ENCODE measurements at places on chromosomes 16 and 17.

- no peak for DNase-seq
Measured at GRCh38 chr17:39236450-39236927, 10.7 kb upstream of the STAC2 start.

DNA sequence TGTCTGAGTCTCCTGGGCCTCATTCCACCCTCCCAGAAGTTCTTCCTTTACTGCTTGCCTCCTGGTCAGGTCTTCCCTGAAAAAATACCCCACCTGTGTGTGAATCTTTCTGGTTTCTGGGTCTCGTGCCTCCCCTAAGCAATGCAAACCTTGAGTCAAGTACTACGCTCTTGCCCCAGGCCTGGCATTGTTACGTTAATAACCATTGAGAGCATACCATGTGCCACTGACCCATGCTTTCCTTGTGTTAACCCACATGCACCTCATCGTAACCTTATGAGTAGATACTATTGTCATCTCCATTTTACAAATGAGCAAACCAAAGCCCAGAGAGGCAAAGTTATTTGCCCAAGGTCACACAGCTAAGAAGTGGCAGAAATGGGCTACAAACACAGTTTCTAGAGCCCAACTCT, 25.4 kb upstream of the TOB1 start:
- DNase-seq = no peak

DNA sequence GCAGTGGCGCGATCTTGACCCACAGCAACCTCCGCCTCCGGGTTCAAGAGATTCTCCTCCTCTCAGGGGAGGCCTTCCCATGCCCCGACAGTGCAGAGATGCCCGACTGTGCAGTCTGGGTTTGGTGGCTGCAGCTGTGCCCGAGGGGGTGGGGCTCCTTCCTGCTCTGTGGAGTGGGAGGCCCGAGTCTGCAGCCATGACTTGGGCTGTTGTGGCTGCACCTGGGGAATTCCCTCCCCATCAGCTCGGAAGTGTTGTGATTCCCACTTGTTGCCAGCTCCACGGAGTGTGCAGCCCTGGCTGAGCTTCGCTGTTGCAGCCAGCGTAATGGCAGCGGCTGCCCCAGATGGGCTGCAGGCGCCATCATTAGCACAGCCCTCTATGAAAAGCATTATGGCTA, 66.4 kb upstream of the SMIM36 start:
- DNase-seq = peak; percentile 37

DNA sequence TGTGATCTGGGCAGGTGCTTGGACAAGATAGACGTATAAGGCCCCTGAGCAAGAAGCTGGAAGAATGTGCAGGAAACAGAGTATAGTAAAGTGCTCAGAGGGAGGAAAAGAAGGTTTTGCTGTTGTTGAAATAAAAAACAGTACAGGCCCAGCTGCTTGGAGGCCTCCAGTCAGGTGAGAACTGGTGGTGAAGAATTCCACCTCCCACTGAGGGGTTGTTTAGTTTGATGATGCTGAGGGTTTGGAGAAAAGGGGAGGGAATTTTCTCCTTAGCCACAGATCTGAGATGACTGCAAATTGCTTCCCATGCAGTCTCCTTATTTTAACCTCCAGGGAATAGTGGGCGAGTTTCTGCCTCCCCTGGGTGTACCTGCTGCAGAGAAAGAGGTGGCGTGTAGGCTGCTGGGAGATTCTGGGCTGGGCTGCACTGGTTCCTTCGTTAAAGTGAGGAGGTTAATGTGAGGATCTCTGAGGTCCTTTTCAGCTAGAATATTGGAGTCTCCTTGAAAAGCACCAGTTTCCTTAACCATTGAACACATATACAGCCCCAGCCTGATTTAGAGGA, 25.8 kb downstream of the SMPD3 start:
- DNase-seq = no peak

DNA sequence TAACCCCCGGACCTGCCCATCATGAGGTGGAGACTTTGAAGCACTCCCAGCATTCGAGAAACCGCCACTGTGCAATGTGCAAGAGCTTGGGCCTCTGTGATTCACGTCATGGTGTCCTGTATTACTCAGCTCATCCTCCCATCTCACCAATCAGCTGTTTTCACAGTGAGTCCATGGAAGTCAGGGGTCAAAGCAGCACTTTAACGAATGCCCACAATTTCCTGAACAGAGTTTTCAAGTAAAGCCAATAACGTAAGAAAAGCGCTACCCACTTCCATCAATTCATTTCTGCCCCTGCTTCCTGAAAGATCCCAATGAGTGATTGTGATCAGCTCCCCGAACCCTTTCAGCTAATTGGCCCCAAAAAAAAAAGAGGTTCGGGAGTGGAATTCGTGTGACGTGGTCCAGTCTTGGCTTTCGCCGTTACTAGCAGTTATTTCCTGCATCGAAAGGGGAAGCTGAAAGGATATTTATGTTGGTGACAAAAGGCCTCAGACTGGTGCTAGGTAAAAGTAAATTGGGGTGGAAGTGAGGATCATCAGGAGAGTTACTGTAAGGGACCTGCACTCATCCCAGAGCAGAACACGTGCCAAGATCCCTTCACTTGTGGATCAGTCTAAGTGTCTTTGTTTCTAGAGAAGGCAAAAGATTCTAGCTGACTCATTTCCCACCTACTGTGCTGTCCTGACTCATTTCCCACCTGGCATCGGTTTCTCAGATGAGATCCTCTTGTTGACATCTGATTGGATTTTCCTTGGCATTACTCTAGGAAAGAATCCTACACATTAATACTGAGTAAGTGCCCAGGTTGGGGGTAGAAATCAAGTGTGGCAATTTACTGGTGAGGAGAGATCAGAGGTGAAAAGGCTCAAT, 136.7 kb upstream of the NUDT7 start:
- DNase-seq = no peak

DNA sequence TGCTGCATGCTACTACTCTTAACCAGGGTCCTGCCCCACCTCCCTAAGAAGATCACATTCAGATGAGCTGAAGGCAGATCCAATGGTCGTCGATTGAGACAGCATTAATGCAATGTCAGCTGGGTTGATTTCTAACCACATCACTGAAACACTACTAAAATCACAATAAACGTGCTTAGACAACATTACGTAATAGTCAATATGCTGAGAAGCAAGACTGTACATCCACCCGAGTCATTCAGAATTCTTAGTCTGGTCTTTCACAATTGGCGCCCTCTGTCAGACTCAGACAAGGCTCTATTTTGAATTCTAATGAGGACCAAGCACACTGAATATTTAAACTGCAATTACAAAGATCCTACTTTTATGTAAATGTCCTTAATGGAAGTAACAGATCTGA, 205.2 kb downstream of the STX8 start:
- no peak for DNase-seq

- no peak for DNase-seq
Measured at GRCh38 chr17:39845052-39845846, 18.9 kb downstream of the IKZF3 start.

DNA sequence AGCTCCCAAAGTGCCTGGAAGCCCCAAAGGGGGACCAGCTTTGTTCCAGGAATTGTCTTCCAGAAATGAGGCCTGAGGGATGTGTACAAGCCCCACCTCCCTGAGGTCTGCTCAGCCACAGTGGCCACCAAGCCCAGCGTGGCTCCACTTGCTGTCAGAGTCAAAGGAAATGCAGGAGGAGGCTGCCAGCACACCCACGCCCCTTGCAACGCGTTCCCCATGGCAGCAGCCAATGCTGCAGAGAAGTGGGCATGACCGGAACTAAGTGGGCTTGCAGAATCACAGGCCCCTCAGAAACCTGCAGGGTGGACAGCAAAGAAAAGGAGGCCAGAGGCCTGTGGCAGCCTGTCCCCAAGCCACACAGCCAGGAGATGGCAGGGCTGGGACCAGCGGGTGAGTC, 320.8 kb downstream of the FOXL1 start:
- no peak for DNase-seq

DNA sequence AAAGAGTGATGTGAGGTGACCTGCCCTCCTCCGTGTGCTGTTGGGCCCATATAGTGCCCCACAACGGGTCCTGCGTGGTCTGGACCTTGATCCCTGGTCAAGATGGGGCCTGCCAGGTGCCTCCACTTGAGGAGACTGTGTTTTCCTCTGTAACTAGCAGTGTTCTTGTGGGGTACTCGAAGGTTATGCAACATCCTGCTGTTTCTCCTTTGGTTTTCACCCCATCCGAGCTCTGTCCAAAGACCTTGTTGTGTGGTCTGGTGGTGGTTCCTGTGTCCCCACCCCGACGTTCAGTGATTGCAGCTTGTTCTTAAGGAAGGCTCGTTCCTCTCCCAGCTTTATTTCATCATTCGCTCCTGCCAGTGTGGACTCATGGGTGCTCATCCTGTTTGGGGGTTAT, 38.7 kb upstream of the ZNF750 start:
- DNase-seq = peak; percentile 41

- DNase-seq = no peak
Measured at GRCh38 chr17:28839221-28839620, 3.4 kb downstream of the FAM222B start.

GRCh38 chr17:74875977-74876593, 3.3 kb upstream of the FDXR start:
- DNase-seq = no peak

DNA sequence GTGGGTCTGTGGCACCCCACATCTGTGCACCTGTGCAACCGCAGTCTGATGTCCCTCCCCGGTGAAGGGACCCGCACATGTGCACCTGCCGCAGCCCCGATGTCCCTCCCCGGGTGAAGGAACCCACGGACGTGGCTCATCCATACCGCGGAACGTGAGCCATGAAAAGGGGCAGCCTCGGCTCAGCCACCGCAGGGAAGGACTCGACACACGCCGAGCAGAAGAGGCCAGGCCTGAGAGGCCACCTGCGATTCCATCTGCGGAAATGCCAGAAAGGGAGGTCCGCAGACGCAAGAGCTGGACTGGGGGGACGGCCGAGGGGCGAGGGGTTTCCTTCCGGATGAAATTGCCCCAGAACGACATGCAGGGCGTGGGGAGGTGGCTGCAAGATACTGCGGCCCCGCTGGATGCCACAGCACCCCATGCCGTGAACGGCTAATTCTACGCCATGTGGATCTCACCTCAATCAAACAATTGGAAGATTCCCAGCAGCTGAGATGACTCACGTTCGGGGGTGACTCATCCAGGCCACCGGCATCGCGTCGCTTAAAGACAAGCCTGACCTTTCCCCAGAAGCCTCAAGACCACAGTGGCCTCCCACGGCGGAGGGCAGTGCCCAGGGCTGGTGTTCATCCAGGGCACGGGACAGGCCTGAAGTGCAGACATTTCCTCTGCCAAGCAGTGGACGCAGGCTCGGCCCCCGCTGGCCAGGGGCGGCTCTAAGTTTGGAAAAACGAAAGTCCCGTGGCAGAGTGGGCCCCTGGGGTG, 21.0 kb downstream of the SOX8 start:
- DNase-seq = no peak

DNA sequence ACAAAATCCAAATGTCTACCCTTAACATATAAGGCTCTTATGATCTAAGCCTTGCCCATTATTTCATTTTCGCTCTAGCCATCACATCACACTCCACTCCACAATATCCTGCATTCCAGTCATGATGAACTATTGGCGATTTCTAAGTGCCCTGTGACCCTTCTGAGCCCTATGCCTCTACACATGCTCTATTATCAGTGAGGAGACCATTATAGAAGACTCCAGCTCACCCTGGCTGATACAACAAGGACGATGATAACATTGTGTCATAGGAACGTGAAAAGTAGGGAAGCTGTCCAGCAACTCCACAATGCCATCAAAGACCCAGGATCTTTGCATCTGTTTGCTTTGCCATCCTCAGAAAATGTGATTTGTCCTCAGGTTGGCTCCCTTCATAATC, 29.6 kb upstream of the GNAO1 start:
- DNase-seq = no peak

Data from inflammatory macrophage (primary cell).